ENCODE measurements at places on chromosomes 4 and X.

- DNase-seq: no peak
Measured at GRCh38 chrX:21885568-21885967, 29.8 kb downstream of the YY2 start.

DNA sequence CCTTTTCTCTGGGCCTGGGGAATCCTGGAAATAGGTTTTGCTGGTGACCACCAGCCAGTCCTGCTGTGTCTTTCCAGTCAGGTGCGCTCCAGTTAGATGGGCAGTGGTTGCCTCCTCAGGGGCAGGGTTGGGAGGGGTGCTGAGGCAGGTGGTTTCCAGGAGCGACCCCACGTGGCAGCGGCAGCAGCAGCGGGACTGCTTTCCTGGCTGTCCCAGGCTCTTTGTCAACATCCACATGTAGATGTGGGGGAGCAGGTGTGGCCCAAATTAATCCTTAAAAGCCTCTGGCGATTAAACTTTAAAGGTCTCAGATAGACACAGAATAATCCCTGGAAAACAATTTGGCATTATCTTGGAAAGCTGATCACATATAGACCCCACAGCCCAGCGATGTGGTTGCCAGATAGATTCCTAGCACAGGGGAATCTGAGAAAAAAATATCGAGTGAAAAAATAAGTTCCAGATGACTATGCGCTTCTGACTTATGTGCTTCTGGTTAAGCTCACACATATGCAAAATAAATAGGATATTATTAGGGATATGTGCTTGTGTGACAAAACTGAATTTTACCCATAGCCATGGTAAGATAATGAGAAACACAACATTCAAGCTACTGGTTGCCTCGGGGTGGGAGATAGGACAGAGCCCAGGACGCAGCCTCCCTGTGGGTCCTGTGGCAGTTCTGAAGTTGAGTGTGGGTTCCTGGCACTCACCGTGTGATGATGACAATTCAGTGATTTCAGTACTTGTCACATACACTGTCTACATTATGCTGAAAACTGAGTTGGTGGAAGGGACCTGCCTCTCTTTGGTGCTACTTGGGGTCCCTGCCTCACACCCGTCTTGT is 336.4 kb downstream of the ARHGAP10 start:
- DNase-seq: no peak

DNA sequence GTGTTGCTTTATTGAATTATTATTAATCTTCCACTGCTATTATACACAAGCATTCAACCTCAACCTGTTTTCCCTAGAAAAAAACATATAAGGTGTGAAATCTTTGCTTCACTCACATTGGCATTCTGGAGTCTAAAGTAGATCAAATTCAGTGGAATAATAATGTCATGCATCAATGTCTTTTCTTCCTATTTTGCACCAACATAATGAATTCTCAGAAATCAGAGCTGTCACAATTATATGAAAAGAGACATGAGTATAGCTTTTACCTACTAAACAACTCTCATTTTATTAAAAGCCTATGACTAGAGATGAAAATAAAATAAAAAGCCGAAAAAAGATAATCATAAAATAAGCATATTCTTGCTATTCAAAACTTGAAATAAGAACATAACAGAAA is 96.3 kb upstream of the QRFPR start:
- no peak for DNase-seq

DNA sequence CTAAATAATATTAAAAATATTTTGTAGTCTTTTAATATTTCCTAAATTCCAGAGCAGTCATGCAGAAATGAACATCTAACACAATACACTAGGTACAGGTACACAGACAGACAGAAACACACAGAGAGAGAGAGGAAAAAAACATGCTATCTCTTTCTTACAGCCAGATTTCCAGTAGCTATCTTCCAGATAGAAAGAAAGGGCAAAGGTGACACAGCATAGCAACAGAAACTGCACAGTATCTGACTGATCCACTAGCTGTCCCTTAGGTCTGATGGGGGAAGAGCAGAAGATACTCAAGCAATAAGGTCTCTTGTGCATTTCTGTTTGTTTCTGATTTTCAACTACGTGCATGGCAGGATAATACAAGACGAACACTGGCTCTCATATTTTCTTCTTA is 7.8 kb downstream of the FBXW7 start:
- no peak for DNase-seq

GRCh38 chr4:67558493-67558892 is at the start of gene STAP1:
Gene STAP1, plus strand, starts transcription at chr4:67558727. Its CDS starts 83 bp downstream, at chr4:67558810.
- no peak for DNase-seq

DNA sequence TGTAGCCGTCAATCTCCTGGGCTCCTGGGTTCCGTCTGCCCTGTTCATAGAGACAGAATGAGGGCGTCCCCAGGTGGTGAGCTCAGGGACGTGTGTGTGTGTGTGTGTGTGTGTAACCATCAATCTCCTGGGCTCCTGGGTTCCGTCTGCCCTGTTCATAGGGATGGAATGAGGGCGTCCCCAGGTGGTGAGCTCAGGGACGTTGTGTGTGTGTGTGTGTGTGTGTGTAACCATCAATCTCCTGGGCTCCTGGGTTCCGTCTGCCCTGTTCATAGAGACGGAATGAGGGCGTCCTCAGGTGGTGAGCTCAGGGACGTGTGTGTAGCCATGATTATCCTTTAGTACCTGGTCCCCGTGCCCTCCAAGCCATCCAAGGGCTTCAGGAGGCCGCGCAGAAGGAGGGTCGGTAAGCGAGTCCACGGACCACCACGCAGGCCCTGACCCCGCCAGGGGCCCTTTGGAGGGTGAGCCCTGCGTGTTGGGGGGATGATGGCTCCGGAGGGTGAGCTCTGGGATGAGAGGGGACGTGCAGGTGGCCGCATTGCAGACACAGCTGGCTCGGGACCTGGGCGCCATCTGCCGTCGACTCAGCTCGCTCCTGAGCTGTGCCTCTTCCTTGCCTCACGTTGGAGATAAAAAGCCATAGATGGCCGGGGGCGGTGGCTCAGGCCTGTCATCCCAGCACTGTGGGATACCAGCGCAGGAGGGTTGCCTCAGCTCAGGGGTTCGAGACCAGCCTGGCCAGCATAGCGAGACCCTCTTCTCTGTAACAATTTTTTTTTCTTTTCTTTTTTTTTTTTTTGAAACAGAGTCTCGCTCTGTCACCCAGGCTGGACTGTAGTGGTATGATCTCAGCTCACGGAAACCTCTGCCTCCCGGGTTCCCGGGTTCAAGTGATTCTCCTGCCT is 5.4 kb upstream of the GTPBP6 start:
- DNase-seq: peak; percentile 27

- DNase-seq: peak; percentile 52
Measured at GRCh38 chr4:176034499-176034898, 31.1 kb upstream of the WDR17 start.

GRCh38 chr4:70838204-70838603 is 1.5 kb downstream of the GRSF1 start:
- peak; percentile 18 for DNase-seq

DNA sequence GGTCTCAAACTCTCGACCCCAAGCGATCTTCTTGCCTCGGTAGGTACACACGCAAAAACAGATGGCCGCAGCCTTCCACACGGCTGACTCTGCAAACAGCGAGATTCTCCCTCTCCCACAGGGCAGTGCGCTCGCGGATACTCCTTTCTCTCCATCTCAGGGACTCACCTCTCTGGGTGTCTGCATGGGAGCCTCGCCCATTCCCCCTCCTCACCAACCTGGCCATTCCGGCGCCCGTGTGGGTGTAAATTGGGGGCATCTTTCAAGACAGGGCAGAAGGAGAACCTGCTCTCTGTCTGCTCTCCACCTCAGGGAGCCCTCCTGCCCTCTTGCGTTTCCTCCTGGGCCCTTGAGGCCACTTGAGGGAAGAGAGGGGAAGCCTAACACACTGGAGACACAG is 4.4 kb downstream of the CTAG2 start:
- no peak for DNase-seq

GRCh38 chr4:144809056-144809640 is 163.2 kb downstream of the HHIP start:
- DNase-seq: no peak

DNA sequence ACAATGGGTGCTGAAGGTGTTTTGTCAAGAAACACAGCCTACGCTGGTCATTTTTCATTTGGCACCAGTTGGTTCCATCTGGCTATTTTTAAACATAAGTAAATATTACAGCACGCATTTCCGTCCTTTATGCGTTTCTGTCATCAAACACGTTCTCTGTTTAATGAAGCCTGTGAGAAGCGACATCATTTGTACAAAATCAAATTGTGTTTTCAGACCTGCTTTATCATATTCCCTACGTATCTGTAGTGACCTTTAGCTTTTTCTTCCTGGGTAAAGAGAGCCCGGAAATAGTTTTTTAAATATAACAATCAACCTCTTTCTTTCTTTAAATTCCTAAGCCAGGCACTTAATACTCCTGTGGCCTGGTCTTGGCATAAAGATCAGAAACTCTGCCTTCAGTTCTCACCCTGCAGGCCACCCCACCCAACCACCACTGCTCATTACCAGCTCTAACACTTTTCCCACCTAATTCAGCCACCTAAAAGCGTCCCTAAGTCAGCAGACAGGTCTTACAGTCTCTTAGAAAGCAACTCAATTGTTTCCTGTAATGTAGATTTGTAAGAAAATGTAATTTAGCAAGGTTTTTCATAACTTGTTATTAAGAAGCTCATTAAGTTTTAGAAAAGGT is 30.4 kb downstream of the ACSL1 start:
- DNase-seq: no peak

- DNase-seq: no peak
Measured at GRCh38 chr4:188439641-188440311, 300.5 kb downstream of the TRIML1 start.

DNA sequence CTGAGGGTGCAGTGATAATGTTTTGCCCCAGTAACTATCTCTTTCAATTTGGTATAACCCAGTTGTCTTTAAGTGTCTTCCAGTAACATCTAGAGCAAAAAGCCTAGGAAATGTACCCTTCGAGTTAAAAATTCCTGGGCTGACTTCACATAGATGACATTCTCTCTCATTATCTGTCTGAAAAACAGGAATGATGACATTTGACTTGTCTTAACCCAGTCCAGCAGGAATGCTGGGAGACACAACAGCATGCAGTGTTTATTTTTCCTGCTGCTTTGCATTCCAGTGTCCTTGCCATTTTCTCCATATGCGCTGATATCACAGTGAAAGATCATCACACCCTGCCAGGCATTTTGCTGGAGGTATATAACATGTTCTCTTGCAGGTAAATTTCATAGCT is 130.0 kb downstream of the SOWAHB start:
- DNase-seq: peak; percentile 24

DNA sequence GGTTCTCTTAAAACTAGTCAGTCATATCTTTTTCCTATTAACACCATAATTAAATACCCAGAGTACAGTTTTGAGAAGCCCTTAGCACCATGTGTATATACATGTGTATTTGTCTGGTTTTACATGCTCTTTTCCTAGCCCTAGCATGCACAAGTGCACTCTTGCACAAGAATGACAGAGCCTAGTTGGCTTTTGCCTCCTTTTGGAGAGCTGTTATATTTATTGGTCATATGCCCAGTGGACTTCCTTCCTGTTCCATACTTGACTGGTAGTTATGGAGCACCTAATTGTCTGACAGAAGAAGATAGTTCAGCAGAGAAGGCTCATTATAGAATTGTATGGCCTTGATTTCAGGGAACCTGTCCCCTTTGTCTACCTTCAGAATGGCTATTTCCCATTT is 155.6 kb downstream of the ARX start:
- DNase-seq: no peak
